ENCODE measurements at places on chromosomes 5 and 9.

- DNase-seq: no peak
These were observed 197.0 kb upstream of the SEMA6A start for GRCh38 chr5:116771466-116772151.

GRCh38 chr5:180803181-180804128 is 849 bp upstream of the MGAT1 start:
- peak; percentile 96 for DNase-seq

GRCh38 chr5:141192110-141192725 is at the start of gene PCDHB10:
Gene PCDHB10 (plus strand): TSS chr5:141192353. CDS start chr5:141192553, 200 bp downstream.
- DNase-seq: peak; percentile 50

- DNase-seq: peak; percentile 54
These were observed 16.7 kb upstream of the SLC28A3 start for GRCh38 chr9:84357275-84357674.

- no peak for DNase-seq
These were observed at the start of gene TRPM3 for GRCh38 chr9:71121275-71122021. Gene TRPM3 (minus strand): TSS chr9:71121621. CDS start chr9:71121354, 267 bp downstream.
